ENCODE measurements at places on chromosomes 7 and 10. TPM values are rescaled to one million over a fixed set of nuclear protein-coding genes. Genes with fewer than 3 reads are reported as not detected.

- no peak for DNase-seq
These were observed 3.6 kb upstream of the IFIT1 start for GRCh38 chr10:89388806-89389205.

GRCh38 chr7:140049339-140050024, 13.3 kb downstream of the PARP12 start:
- DNase-seq, result peak; percentile 5

GRCh38 chr7:42931447-42931833, 534 bp downstream of the PSMA2 start:
- DNase-seq, result no peak

DNA sequence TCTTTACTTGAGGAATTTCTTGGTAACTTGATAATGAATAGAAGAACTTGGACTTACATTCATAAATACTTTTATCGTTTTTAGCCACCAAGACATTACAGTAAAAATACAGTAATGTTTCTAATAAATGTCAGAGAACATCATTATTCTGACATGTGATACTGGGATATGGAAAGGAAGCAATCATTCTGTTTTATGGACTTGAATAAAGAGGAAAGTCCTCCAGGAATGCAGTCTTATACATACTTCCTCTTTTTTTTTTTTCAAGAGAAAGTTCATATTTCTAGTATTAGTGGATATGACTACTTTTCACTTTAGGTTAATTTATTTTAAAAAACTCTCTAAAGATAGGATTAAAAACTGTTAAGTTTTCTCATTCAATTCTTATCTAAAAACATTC, 220.0 kb upstream of the SEMA3C start:
- no peak for DNase-seq

GRCh38 chr7:29091715-29092114, 54.6 kb downstream of the CPVL start:
- DNase-seq, result peak; percentile 14

DNA sequence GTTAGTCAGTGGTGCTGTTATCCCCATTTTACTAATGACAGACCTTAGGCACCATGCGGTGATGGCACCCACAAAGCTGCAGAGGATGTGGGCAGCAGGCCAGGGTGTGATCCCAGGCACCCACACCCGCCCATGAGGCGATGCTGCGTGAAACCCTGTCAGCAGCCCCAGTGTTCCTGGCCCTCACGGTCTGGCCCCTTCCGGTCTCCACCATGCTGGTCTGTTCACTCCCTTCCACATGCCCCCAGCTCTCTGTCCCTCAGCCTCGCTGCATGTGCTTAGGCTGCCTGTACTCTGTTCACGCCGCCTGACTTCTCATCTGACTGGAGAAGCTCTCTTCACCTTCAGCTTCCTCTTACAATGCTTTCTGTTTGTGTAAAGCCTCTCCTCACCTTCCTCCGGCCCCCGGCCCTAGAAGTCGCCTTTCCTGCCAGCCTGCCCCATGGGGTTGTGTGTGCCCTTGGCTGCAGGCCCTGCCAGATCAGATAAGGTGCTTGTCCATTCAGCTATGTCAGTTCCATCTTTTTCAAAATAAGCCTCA, 17.6 kb upstream of the ORAI2 start:
- DNase-seq, result no peak

GRCh38 chr7:95531605-95532219, 46.0 kb downstream of the ASB4 start:
- DNase-seq, result no peak

DNA sequence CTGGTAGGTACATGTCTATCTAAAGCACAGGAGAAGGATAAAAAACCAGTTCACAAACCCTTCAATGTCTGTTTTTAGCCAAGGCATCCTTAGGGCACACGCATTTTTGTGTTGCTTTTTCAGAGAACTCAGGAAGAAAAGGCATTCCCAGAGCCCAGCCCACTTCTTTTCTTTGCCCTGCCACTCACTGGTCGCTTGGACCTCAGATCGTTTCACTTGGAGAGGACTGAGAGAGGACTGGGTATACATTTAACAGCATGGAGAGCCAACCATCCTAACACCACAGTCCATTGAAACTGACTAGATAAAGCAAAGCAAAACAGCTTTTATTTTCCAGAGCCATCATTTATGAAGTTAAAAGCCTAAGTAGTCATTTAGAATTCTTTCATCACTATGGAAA, 194.2 kb downstream of the CAMK1D start:
- no peak for DNase-seq

- DNase-seq, result no peak
These were observed 143.7 kb upstream of the COL1A2 start for GRCh38 chr7:94250987-94251386.

DNA sequence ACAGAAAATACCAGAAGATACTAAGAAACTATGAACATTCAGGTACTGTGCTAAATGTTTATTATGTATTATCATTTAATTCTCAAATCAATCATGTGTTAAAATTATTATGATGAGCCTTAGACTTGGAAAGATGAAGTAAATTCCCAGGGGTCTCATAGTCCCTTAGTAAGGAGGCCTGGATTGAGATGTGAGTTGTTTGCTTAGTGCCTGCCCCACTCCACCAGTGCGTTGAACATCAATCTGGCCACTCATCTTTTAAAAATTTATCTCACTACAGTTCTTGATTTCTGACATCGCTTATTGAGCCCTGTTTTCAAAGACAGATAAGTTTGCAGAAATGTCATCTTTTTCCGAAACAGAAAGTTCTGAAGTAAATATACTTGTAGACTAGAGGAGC, 618.4 kb upstream of the SEMA3D start:
- no peak for DNase-seq

DNA sequence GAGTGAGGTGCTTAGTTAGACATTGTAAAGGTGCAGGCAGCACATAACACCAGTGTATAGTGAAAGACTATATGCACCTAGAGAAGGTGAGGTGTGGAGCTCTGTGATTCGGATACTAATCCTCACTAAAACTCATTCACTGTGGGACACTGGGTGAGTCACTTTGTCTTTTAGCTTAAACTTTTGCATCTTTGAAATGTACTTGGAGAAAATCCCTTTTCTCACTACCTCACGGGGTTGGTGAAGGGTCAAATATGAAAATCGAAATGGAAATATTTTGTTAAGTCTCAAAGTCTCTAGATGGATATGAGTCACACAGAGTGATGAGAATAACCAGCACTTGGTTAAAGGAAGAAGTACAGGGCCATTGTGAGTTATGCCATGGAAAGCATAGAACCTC, 38.0 kb downstream of the MDFIC start:
- no peak for DNase-seq

GRCh38 chr10:78028438-78029268, 662 bp downstream of the POLR3A start:
- peak; percentile 33 for DNase-seq

DNA sequence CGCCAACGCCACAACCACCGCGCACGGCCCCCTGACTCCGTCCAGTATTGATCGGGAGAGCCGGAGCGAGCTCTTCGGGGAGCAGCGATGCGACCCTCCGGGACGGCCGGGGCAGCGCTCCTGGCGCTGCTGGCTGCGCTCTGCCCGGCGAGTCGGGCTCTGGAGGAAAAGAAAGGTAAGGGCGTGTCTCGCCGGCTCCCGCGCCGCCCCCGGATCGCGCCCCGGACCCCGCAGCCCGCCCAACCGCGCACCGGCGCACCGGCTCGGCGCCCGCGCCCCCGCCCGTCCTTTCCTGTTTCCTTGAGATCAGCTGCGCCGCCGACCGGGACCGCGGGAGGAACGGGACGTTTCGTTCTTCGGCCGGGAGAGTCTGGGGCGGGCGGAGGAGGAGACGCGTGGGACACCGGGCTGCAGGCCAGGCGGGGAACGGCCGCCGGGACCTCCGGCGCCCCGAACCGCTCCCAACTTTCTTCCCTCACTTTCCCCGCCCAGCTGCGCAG, 424 bp downstream of the EGFR start:
- DNase-seq, result no peak

GRCh38 chr10:32882076-32882475, 76.0 kb downstream of the ITGB1 start:
- DNase-seq, result no peak

DNA sequence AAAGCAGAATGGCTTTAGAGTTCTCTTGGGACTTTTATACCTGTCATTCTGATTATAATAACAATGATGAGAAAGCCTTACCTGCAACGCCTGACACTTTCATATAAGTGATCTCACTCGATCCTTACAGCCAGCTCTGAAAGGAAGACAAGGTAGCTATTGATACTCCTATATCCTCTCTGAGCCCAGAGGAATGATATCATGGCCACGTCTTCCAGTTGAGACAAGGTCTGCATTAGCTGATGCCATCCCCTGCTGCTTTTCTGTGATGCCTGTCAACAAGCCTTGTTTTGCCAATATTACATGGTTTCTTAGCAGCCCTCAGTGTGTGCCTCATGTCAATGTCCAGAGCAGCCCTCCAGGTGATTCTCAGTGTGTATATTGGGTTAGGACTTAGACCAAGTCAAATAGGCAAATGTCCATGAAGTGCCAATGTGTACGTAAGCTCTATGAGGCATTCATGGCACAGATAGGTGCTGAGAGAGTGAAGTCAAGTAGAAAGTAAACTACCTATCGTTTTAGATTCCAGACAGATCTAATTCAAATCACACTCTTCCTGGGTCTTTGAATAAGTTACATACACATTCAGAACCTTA, 405.9 kb downstream of the ADRA2A start:
- DNase-seq, result no peak

GRCh38 chr7:34158368-34159153, 253.2 kb downstream of the BMPER start:
- DNase-seq, result no peak

GRCh38 chr10:16231176-16231575, 205.6 kb upstream of the PTER start:
- no peak for DNase-seq

PNLIPRP3 gene
- 98.2 TPM for total RNA-seq

FIS1 gene
- total RNA-seq, result 160 TPM

SLC26A3 gene
- not detected for total RNA-seq

SLC35G1 gene
- 3.0 TPM for total RNA-seq

SLC18A3 gene
- not detected for total RNA-seq

OR2A5 gene
- not detected for total RNA-seq

SLC25A40 gene
- total RNA-seq, result 9.5 TPM

OR2A42 gene
- total RNA-seq, result not detected

Measured in mammary epithelial cell (primary cell).